Frontal cortex (tissue), 4 donors: ENCODE measurements at places on chromosomes 3 and 15. TPM values are rescaled to one million over a fixed set of nuclear protein-coding genes. Genes with fewer than 3 reads are reported as not detected.

The FOXB1 gene
- not detected for total RNA-seq

The PARP3 gene
- 3.3 TPM for total RNA-seq

The KIF23 gene
- 6.5 TPM for total RNA-seq

The CSPG4 gene
- 4.5 TPM for total RNA-seq

The ATP2B2 gene
- total RNA-seq, result 62.8 TPM

The LTK gene
- total RNA-seq, result not detected

The ATP6V1A gene
- 257 TPM for total RNA-seq

The ZXDC gene
- 36.3 TPM for total RNA-seq

The KCNMB2 gene
- total RNA-seq, result 15.1 TPM

The GOLGA6A gene
- under 0.01 TPM for total RNA-seq

The LRRC34 gene
- 5.3 TPM for total RNA-seq

The ATP13A5 gene
- total RNA-seq, result 0.41 TPM

The PRRT3 gene
- 4.1 TPM for total RNA-seq

The WDR93 gene
- total RNA-seq, result 0.41 TPM

The ACKR4 gene
- not detected for total RNA-seq

The SH2D7 gene
- not detected for total RNA-seq

The NAALADL2 gene
- total RNA-seq, result 4.9 TPM

The LYZL4 gene
- total RNA-seq, result not detected

The NOX5 gene
- total RNA-seq, result under 0.01 TPM

The SKOR1 gene
- 0.41 TPM for total RNA-seq

The CFAP92 gene
- total RNA-seq, result 1.6 TPM

The IQCF5 gene
- not detected for total RNA-seq

The HEMK1 gene
- total RNA-seq, result 4.5 TPM

The FHIT gene
- 1.6 TPM for total RNA-seq

The DNAH12 gene
- total RNA-seq, result 0.82 TPM

The BCL2A1 gene
- 0.82 TPM for total RNA-seq

The CCR4 gene
- under 0.01 TPM for total RNA-seq

The MEIS2 gene
- 380 TPM for total RNA-seq

The ESYT3 gene
- 0.41 TPM for total RNA-seq

The CYP1A1 gene
- total RNA-seq, result 0.41 TPM

The RARB gene
- 28.5 TPM for total RNA-seq

The DUOX1 gene
- total RNA-seq, result not detected

The NTRK3 gene
- 34.6 TPM for total RNA-seq

The PLA1A gene
- total RNA-seq, result 0.41 TPM

The MST1 gene
- 6.9 TPM for total RNA-seq

The CAMK1 gene
- total RNA-seq, result 69.7 TPM

The ZCWPW2 gene
- 4.9 TPM for total RNA-seq

The ROBO2 gene
- 245 TPM for total RNA-seq

The ATG7 gene
- total RNA-seq, result 19.2 TPM

The IL17RE gene
- under 0.01 TPM for total RNA-seq

The OCA2 gene
- total RNA-seq, result 4.5 TPM

The ITIH3 gene
- total RNA-seq, result not detected

The C3orf80 gene
- 7.7 TPM for total RNA-seq

The ALG3 gene
- 11.0 TPM for total RNA-seq

The IMPG2 gene
- 3.3 TPM for total RNA-seq

The KY gene
- 0.41 TPM for total RNA-seq

The GTF2E1 gene
- 24.9 TPM for total RNA-seq

The FSD2 gene
- total RNA-seq, result not detected

The FANCD2OS gene
- total RNA-seq, result not detected

The CSPG5 gene
- total RNA-seq, result 115 TPM

The RBP2 gene
- not detected for total RNA-seq

The HTR3E gene
- total RNA-seq, result not detected

The GOLGA6L7 gene
- total RNA-seq, result not detected

The TEX55 gene
- not detected for total RNA-seq

The TFRC gene
- 113 TPM for total RNA-seq

The WWTR1 gene
- total RNA-seq, result 6.1 TPM

The OSTN gene
- 15.1 TPM for total RNA-seq
